ENCODE measurements at places on chromosomes 7 and 10. TPM values are rescaled to one million over a fixed set of nuclear protein-coding genes. Genes with fewer than 3 reads are reported as not detected.

The MCM10 gene
- total RNA-seq: 3.4 TPM

The ACSL5 gene
- total RNA-seq: 1.8 TPM

DNA sequence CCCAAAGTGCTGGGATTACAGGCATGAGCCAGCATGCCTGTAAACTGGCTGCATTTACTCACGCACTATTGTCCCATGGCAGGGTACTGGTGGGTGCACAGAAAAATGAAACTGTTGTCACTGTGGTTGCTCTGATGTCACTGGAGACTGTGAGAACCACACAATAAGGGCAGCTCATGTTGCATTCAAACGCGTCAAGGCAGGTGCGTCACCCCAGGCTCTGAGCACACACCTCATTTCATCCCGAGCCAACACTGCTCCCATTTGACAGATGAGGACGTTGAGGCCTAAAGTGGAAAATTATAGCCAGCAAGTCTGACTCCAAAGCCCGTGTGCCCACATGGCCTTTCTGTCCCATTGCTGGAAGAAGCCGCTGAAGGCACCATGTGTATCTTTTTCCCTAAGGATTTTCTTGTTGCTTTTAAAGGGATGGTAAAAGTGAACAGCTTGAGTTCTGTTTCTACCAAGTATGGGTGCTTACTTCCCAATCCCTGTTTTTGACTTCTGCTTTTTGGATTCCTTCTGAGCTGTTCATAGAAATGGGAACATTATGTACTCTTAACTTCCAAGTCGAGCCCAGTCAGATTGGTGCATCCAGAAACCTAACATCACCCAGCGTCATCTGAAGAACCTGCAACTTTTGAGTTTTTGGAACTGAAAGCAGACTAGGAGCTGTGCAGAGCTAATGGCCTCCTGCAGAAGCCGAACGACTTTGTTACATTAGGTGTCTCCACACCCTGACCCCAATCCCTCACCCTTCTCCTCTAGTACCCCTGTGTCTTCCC is 60.1 kb upstream of the CARD11 start:
- DNase-seq: no peak

GRCh38 chr7:105830405-105831301 is 45.7 kb downstream of the ATXN7L1 start:
- peak; percentile 95 for DNase-seq

GRCh38 chr10:111316722-111317212 is 239.9 kb downstream of the ADRA2A start:
- DNase-seq: no peak

DNA sequence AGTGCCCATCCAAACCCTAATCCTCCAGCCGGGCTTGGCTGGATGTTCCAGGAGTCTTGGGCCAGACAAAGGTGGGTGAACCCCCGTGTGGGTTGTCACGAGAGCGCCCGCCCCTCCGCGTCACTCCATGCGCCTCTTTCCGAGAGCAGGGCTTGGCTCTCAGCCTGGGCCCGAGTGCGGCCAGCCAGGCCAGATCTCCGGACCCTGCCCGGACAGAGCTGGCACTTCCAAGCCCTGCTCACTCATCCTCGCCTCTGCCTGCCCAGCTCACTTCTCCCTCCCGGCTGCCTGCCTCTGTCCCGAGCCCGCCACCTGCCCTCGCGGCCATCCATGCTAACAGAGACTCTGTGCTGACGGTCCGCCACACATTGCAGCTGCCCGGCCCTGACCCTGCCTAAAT is 34.6 kb downstream of the AGAP3 start:
- DNase-seq: no peak

GRCh38 chr10:71753091-71753959 is 20.0 kb downstream of the VSIR start:
- no peak for DNase-seq

- no peak for DNase-seq
Measured at GRCh38 chr10:65143723-65144122, 1622.5 kb downstream of the REEP3 start.

DNA sequence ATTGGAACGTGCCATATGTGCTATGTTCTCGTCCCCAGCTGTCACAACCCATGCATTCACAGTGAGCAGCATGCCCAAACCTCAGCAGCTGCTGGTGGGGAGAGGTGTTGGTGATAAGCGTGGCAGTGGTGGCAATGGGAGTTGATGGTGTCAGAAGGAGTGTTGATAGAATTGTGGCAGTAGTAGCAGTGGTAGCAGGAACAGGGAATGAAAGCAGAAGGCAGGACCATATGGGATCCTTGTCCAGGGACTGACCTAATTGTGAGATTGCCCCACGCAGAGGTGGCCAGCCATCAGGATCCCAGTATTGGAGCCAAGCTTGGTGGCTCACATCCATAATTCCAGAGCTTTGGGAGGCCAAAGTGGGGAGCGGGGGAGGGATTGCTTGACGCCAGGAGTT is 276.3 kb downstream of the GALNT17 start:
- no peak for DNase-seq

Data from GM23248 (cell line).